Foreskin melanocyte (primary cell): ENCODE measurements at places on chromosomes 12 and 14.
A peak's percentile ranks its signal among the peaks of the same experiment; 100 is the strongest.

DNA sequence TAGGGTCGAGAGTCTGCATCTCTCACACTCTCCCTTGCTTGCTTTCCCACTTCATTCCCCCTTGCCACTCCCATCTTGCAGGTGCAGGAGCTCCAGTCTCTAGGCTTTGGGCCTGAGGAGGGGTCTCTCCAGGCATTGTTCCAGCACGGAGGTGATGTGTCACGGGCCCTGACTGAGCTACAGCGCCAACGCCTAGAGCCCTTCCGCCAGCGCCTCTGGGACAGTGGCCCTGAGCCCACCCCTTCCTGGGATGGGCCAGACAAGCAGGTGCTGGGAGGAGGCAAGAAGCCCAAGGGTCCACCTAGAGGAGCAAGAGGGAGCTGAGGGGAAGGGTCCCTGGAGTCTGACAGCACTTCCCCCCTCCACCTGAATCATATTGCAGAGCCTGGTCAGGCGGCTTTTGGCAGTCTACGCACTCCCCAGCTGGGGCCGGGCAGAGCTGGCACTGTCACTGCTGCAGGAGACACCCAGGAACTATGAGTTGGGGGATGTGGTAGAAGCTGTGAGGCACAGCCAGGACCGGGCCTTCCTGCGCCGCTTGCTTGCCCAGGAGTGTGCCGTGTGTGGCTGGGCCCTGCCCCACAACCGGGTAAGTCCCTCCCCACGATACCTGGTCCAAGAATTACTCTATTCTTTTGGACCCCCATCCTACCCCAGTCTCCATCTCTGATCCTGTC, 4.2 kb downstream of the RNF31 start:
- DNase-seq, result no peak

GRCh38 chr12:40175489-40175888, 49.3 kb upstream of the LRRK2 start:
- DNase-seq, result no peak

DNA sequence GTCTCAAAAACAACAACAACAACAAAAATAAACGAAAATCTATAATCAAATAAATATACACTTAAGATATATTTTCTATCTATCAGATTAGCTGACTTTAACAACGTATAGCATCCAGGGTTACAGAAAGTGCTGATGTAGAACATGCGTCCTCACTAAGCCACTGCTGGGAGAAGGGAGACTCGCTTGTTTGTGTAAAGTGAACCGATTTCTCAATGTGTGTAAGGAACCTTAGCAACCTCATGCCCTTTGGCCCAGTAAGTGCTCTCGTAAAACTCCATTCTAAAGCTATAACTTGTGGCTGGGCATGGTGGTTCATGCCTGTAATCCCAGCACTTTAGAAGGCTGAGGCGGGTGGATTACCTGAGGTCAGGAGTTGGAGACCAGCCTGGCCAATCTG, 23.8 kb downstream of the NFKBIA start:
- no peak for DNase-seq

GRCh38 chr12:71469258-71469750, 29.7 kb downstream of the LGR5 start:
- DNase-seq, result no peak

DNA sequence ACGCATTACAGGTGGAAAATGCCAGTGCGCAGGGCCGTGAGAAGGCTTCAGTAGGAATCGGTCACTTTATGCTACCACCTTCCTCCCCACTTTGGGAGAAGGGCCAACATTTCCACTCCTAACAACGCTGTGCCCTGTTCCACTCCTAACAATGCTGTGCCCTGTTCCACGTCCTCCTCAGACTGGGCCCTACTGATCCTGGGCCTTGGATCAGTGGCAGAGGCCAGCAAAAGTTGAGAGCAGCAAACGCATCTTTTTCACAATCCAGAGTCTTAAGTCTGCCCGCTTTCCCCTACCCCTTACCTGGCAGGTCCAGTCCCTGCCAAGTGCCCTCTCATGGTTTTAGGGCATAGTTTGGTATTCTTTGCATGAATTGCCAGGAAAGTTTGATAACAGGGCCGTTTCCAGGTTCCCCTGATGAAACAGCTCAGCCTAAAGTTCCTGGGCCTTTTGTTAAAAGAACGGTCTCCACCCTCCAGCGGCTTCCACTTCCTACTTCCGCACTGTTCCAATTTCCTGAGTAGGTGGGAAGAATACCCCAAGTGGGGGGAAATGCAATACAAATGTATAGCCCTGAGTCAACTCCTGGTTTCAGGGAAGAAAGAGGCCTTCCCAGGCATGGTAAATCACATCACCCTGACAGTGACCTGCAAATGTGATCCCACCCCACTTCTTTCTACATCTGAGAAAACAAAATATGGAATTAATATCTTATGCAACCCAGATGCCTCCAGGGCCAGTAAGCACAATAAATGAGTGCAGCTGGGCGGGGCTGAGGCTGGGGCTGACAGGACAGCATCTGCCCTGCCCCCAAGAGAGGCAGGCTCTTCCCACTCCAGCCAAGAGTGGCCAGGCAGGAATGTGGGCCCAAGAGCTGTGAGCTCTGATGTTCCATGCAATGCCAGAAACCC, 15.0 kb downstream of the KCTD10 start:
- peak; percentile 70 for DNase-seq

DNA sequence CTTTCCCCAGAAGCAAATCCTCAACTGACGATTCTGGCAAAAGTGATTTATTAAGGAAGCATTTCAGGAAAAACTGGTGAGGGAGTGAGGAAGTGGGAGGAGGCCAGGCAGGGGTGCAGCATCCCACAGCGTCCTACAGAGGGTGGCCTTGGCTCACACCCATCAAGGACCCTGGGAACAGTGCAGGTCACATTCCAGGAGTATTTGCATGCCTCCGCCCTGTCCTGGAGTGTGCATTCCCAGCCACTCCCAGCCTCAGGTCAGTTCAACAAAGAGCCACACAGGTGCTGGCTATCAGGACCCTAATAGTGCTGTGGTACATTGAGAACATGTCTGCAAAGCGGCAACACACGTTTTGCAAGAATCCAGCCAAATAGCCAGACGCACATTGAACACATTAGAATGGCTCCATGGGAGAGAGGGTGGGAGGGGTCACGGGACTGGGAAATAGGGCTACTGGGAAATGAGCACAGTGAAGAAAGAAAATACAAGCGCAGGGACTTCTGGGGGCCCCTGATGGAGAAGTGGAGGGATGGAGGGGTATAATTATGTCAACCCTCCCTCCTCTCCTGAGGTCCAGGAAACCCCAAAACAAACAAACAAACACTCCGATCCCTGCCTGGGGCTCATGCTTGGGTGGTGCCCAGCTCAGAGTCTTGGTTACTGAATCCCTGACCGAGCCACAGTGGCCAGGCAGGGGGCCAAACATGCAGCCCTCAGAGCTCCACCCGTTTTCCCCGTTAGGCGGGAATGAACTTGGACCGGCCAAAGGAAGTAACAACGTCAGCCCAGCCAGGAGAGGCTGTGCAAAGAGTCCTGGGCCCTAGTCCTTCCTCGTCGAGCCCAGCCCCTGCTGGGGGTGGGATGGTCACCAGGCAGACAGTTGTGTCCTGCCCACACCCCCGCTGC, 36.5 kb downstream of the CMKLR1 start:
- DNase-seq, result no peak

DNA sequence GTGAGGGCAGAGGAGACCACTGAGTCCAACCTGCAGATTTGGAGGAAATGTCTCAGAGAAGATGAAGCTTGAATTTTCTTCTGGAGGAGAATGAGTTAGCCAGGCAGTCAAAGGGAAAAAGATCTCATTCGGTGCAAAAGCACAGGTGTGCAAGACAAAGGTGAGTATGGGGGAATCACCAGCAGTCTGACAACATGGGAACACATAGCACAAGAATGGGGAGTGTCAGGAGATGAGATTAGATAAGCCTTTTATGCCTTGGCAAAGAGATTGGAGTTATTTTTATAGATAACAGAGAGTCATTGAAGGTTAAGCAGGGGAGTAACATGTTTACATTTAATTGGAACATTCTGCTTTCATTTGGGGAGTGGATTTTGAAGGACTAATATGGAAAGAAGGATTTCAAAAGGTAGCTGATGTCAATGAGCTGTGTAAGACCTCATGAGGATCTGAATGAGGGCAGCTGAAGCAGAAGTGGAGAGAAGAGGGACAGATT, 171.3 kb upstream of the NTF3 start:
- DNase-seq, result no peak

DNA sequence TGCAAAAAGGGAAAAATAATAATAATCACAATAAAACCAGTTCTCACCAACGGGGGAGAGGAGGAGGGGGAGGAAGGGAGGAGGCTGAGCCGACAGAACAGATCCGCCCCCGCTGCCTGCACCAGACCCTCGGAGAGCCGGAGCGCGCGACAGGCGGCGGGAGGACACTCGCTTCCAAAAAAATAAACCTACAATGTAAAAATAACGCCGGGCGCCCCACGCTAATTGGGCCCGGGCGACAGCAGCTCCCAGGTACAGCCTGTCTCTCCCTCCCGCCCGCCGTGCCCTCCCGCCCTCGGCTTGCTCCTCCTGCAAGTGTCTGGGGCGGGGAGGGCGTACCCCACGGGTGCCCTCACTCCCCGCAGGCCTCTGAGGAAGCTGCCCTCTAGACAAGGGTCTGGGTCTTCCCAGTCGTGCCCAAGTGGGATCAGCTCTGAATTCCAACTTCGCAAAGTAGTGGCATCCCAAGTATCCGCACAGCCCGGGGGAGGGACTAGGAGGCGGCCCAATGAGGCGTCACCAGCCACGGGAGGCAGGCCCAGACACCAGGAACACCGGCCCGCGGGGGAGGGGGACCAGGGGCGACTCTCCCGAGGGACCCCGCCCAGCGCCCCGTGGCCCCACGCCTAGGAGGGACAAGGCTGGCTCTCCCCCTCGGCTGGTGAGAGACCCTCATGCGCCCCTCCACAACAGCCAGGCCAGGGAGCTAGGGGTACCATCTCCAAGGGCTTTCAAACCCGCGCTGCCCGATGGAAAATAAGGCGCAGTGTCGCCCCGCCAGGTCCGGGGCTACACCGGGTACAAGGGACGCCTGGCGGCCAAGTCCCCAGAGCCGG, 1.0 kb downstream of the NCOR2 start:
- DNase-seq, result peak; percentile 63

GRCh38 chr14:20782280-20782890, 1.3 kb downstream of the RNASE6 start:
- peak; percentile 40 for DNase-seq

- DNase-seq, result no peak
Observed at GRCh38 chr14:95111507-95112164, 45.7 kb downstream of the DICER1 start.

DNA sequence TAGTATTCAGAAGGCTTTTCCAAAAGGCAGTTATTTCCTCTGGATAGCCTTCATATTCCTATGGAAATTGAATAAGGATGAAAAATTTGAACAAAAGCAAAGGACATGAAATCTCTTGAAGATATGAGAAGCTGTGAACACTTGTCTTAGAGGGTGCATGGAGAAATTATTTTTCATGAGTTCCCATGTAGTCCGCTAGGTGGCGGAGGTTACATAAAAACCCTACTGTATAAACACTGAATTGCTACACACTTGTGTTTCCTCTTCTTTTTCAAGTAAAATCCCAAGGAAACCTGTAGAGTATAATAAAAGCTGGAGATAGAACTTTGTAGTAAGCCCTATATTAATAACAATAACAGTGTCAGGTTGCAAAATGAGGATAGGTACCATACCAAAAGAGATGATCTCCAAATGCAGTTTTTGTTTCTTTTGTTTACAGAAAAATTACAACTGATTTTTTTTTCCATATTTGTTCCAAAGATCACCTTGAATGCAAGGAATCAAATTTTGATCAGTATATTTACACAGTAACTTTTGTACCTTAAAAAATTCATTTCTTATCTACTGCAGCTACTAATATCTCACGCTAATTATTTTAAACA, 37.8 kb upstream of the OR4E1 start:
- peak; percentile 16 for DNase-seq

- DNase-seq, result no peak
Observed at GRCh38 chr12:112430929-112431328, 12.2 kb downstream of the PTPN11 start.

DNA sequence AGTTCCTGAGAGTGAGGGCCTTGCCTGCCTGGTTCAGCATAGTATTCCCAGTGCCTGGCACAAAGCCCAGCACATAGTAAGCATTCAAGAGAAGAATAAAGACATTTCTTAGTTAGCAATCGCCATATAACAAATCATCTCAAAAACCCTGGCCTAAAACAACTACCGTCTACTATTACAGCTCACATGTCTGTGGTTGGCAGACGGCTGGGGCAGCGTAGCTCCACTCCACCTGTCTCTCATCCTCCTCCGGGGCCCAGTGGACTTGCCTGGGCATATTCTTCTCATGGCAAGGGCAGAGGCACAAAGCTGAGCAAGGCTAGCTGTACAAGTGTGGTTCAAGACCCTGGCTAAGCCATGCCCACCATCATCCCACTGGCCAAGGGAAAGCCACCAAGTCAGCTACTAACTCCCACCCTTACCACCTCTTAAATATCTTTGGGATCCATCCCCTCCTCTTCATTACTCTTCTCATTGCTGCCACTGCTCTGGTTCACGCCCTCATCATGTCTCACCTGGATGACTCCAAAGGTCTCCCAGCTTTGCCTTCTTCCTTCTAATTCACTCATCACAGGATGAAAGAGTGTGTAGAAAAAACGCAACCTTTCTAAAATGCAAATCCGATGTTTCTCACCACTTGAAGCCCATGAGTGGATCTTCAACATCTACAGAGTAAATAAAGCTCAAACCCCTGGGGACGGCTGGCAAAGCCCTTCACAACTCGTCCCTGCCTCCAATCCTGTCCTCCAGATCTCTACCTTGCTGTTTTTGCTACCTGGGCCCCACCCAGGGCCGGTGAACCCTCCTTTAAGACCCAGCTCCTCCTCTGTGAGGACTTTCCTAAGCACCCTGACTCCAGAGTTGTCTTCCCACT, 10.4 kb downstream of the TMEM229B start:
- DNase-seq, result no peak

DNA sequence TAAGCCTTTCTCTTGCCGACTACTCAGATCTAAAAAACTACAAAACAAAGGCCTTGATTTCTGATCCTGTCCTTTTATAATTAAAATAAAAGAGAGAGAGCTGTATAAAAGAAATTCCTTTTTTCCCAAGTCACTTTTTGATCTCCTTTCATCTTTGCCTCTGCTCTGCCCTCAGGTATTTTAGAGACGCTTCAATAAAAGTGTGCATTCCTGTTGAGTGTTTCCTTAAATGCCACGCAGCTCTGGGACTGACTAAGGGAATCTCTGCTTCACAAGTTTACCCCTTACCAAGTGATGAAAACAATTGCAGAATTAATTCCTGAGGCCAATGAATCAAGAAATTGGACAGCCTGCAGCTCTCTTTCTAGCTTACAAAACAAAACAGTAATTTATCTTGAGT, 1109.8 kb downstream of the TMTC2 start:
- no peak for DNase-seq

DNA sequence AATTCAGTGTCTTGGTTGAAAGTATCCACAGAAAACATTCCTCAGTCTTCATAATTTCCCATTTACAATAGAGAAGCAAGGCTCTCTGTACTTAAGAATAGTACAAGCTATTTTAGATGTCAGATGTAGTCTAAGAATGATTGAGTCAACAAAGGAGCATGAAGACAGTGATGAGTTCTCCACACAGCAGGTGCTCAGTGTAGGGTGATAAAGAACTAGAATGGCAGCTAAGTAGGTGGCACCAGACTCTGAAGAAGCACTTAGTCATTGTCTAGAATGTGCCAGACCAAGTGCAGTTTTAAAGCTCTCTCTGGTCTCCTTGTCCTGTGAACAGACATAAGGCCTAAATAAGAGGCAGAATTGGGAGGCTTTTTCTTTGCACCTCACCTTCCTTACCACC, 504.6 kb downstream of the NRXN3 start:
- no peak for DNase-seq
